Muscle of leg (tissue), 16 donors: ENCODE measurements at places on chromosomes 7 and 10. TPM values are rescaled to one million over a fixed set of nuclear protein-coding genes. Genes with fewer than 3 reads are reported as not detected.

DNA sequence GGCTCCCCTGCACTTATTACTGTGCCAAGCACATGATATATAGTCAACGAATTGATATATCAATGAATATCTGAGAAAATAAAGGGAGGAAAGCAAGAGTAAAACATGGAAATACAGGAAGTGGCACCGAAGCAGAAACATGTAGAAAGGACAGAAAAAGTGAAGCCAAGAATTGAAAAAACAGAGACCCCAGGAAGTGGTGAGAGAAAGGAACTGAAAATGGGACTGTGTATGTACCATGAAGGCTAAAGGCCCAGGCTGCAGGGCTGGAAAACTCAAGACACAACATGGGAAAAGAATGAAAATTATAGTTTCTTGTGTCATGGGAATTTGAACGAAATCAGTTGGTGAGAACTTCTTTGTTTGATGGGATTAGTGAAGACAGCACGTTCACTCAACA lies 60.6 kb downstream of the MAP3K8 start:
- DNase-seq: no peak

DNA sequence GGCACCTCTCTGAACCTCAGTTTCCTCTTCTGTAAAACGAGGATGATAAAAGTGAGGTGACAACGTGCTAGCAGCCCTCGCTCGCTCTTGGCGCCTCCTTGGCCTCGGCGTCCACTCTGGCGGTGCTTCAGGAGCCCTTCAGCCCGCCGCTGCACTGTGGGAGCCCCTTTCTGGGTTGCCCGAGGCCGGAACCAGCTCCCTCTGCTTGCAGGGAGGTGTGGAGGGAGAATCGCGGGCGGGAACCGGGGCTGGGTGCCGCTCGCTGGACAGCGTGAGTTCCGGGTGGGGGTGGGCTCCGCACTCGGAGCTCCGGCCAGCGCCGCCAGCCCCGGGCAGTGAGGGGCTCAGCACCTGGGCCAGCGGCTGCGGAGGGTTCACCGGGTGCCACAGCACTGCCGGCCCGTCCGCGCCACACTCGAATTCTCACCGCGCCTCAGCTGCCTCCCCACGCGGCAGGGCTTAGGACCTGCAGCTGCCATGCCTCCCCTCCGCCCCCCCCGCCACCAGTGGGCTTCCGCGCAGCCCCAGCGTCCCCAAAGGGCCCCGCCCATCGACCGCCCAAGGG lies 24.3 kb upstream of the ACSL5 start:
- no peak for DNase-seq

GATA3 gene
- 0.30 TPM for polyA plus RNA-seq

ANKRD61 gene
- 0.48 TPM for polyA plus RNA-seq

ETV1 gene
- polyA plus RNA-seq: 15.9 TPM

GPR26 gene
- not detected for polyA plus RNA-seq

DNA sequence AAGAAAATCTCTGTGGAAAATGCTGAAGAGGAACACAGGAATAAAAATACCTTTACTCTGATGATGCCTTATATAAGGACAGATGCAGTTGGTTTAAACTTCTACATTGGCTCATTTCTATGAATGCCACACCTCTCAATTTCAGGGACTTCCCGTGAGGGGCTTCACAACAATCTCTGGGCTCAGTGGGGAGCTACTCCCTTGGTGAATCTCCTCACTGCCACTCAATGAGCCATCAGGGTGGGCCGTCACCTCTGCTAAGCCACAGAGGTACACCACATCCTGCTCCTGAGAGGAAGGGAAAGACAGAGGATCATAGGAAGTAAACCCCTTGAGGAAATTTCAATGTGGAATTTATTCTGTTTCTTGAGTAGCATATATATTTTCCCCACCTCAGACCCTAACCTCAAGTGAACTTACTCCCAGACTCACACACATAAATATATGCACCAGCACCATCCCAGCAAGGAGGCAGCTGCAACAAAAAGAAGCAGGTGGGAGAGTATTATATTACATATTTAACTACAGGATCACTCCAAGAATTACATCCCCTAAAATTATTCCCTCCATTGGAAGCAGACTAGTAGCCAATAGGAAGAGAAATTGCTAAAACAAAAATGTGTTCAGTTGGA lies 63.3 kb upstream of the PRSS1 start:
- no peak for DNase-seq

GRCh38 chr7:92699966-92700514 lies 109.8 kb upstream of the FAM133B start:
- no peak for DNase-seq

TPK1 gene
- polyA plus RNA-seq: 3.0 TPM

DNA sequence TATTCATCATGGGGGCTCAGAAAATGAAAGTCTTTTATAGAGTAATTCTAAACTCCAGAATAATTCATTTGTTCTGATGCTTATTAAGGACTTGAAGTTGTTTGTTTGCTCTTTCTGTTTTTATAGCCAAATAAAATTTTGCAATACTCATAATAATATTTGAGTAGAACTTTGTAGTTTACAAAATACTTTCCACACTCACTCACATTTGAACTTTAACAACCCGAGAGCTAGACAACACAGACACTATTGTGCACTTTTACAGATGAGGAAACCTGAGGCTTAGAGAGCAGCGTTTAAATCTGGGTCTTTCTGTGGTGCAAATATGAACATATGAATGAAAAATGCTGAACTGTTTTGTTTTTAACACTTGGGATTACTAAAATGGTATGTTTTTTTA lies 126.8 kb downstream of the KAT6B start:
- DNase-seq: peak; percentile 37

IGFBP1 gene
- 0.21 TPM for polyA plus RNA-seq

GRCh38 chr10:115660391-115660790 lies 567.2 kb downstream of the ATRNL1 start:
- no peak for DNase-seq

CPED1 gene
- 10.8 TPM for polyA plus RNA-seq

GRCh38 chr7:66804001-66804400 lies 63.5 kb downstream of the RABGEF1 start:
- peak; percentile 22 for DNase-seq
